Left kidney (tissue), 8 donors: ENCODE measurements at places on chromosomes 6 and 20.

- no peak for DNase-seq
Observed at GRCh38 chr6:30295837-30296236, 30.9 kb upstream of the TRIM39 start.

GRCh38 chr6:44062771-44063560, 64.3 kb downstream of the MRPL14 start:
- no peak for DNase-seq

GRCh38 chr6:157215717-157216116, 107.6 kb downstream of the TMEM242 start:
- no peak for DNase-seq

DNA sequence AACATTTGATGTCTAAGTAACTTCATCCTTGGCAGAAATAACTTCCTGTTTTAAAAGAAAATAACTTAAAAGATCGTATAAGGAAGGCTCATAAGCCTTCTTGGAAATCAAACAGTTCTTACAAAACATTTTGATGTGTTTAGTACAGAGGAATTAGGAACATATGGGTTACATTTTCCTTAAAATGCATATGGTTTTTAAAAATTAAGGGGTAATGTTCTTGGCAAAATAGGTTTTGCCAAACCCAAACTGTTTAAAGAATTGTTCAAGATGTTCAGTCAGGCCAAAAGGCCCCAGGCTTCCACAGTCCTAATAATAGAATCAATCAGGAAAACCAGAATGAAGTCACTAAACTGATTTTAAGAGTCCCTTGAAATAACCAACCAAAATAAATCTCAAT, 142.7 kb upstream of the SLC35B3 start:
- no peak for DNase-seq

- DNase-seq = no peak
Observed at GRCh38 chr6:159494586-159494972, 198.5 kb downstream of the SOD2 start.

GRCh38 chr20:34222208-34222607, 19.0 kb upstream of the ASIP start:
- no peak for DNase-seq

- no peak for DNase-seq
Observed at GRCh38 chr6:44737341-44737740, 349.8 kb downstream of the CDC5L start.

- no peak for DNase-seq
Observed at GRCh38 chr6:46465294-46466165, 25.7 kb downstream of the RCAN2 start.

- no peak for DNase-seq
Observed at GRCh38 chr20:53899351-53900167, 170.8 kb downstream of the BCAS1 start.

DNA sequence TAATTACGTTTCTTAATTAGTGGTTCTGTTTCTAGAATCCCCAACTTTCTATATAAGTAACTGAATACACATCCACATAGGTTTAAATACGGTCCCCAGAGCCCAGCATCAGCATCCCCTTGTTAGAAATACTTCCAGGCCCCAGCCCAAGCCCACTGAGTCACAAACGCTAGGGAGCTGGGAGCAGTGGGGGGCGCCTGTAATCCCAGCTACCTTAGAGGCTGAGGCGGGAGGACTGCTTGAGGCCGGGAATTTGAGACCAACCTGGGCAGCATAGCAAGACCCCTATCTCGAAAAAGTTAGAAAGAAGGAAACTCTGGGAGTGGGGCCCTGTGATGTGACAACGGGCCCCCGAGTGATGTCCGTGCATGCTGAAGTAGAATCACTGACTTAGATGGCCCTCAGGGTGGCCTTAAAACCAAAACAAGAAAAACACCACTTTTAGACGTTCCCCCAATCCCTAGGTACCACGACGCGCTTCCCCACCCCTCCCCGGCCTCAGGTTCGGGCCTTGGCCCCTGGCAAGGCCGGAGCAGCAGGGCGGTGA, 1.3 kb upstream of the PPP1R3G start:
- no peak for DNase-seq

DNA sequence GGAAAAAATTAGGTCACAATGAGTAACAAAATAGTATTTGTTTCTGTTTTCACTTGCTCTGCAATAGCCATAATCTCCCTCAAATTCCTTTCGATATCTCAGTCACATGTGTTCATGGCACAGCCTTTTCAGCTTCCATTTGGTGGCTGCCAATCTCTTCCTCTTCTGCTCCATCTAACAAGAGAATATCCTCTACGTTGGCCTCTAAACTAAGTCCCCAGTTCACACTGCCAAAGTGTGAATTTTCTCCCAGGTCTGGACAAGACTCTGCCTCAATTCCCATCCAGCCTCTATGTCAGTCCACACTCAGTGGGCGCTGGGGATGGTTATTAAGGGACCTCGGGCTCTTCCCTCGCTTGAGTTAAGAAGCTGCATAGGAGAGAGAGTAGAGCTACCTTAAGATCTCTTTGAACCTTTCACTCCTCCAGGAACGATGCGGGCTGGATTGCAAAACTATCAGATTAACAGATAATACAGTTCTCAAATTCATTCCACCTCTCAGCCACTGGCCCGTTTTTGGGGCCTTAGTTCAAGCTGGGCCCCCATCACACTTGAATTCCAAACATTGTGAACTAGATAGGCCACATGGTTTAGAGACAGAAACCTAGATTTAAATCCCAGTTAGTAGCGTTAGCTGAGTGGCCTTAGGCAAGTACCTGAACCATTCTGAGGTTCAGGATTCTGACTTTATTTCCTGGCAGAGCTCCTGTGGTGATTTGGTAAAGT, 250.2 kb upstream of the QKI start:
- DNase-seq = no peak
